ENCODE measurements at places on chromosomes 2 and 18. TPM values are rescaled to one million over a fixed set of nuclear protein-coding genes. Genes with fewer than 3 reads are reported as not detected.

Gene LANCL1
- 48.6 TPM for total RNA-seq

Gene TUBA4B
- not detected for total RNA-seq

Gene G6PC2
- not detected for total RNA-seq

Gene SPTBN1
- total RNA-seq, result 173 TPM

- no peak for DNase-seq
These were observed 199.3 kb upstream of the EPAS1 start for GRCh38 chr2:46097714-46098480.

DNA sequence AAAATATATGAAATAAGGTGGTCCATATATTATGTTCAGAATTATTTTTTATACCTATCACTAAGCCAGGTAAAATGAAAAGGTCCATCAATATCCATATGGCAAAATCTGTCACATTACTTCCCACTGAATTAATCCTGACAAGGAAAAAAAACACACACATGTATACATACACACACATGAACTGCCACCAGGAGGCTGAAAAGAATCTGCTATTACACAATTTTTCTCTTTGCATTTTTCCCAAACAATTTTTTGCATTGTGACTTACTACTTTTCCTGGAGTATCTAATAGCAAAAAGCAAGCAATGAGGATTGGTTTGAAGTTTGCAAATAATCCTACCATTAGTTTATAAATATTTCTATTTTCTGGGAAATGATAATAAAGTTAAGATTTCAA lies 128.2 kb upstream of the CD226 start:
- no peak for DNase-seq

- DNase-seq, result no peak
These were observed 113.7 kb upstream of the CREB1 start for GRCh38 chr2:207416111-207416510.

GRCh38 chr18:45684341-45685115 lies 39.5 kb upstream of the SLC14A1 start:
- DNase-seq, result no peak

DNA sequence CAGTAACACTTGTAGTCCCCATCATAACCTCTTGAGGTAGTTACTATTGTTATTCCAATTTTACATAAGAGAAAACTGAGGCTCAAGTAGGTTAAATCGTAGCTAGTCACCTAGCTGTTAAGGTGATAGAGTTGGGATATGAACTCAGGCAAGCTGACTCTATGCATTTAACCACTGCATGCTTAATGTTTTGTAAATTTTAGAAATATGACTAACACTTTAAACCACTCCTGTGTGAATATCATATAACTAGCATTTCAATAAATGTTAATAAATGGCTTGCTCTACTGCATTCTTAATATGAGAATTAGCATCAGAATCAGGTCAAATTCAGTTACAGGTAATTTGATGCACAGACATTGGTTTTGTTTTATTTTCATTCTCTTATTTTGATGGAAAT lies 35.6 kb upstream of the CREB1 start:
- DNase-seq, result no peak

DNA sequence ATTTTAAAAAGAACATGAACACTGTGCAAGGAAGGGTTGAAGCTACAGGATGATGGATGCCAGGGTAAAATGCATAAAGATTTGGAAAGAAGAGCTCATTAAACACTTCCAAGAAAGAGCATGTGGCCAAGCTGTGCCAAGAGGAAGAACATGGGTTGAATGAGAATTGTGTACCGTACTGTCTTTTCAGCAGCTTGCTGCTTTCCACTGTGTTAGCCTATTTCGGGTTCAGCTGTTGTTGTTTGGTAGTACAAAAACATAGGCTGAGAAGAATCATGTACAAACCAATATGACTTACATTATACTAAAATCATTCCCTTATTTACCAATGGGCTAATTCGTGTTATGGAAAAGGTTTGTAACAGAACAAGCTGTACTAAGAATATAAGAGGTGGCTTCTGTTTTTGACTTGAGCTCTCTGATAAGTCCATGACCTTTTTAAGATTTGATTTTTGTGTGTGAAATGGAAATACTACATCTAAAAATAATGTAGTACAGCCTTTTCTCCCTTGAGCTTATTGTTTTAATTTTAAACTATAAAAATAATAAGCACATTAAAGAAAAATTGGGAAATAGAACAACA lies 188.3 kb upstream of the STON1 start:
- DNase-seq, result no peak

DNA sequence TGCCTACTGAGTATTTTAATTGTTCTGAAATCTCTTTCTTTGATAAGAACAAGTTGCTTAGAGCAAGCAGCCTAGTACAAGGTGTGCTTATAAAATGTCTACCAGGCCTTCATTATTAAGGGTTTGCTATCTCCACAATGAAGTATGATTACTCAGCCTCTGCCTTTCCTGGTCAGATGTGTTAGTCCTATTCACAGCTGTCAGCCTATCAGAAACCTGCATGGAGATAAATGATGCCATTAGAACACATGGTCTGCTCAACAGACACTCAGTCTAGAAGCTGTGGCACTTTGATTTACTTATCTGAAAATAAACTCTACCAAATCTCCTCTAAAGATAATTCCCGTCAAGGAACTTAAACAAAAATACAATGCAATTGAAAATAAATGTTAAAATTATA lies 448.7 kb downstream of the ERBB4 start:
- no peak for DNase-seq

DNA sequence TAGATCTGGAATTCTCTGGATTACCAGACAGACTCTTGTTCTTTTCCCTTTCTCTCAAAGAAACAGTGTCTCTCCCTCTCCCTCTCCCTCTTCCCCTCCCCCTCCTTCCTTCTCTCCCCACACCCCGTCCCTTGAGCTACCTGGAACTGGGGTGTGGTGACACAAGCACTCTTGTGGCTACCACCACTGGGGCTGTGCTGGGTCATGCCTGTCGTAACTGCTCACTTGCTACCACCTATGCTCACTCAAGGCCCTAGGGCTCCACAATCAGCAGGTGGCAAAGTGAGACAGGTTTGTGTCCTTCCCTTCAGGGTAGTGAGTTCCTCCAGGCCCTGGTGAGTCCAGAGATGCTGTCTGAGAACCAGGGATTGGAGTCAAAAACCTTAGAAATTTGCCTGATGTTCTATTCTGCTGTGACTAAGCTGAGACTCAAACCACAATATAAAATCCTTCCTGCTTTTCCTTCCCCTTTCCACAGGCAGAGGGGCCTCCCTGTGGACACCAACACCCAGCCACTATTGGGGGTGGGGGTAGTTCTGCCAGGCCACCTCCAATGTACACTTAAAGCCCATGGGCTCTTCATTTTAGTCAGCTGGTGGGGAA lies 70.8 kb downstream of the OXER1 start:
- DNase-seq, result no peak

GRCh38 chr2:200039724-200040650 lies 84.6 kb downstream of the MAIP1 start:
- no peak for DNase-seq

DNA sequence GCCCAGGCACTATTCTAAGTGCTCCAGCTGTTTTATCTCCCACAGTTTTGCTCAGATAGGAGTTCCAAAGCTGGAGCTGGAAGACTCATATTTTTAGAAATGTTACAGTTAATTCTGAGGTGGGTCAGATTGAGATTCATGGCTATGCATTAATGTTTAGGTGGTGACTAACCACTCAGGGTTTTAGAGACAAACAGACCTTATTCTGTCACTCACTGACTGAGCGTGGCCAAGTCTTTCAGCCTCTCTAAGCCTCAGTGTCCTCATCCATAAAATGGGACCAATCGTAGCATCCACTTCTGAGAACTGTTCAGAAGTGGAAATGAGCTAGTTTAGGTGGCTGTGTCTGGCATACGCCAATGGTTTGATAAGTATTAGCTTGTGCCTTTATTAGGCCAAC lies 4.3 kb upstream of the CASP8 start:
- DNase-seq, result no peak

DNA sequence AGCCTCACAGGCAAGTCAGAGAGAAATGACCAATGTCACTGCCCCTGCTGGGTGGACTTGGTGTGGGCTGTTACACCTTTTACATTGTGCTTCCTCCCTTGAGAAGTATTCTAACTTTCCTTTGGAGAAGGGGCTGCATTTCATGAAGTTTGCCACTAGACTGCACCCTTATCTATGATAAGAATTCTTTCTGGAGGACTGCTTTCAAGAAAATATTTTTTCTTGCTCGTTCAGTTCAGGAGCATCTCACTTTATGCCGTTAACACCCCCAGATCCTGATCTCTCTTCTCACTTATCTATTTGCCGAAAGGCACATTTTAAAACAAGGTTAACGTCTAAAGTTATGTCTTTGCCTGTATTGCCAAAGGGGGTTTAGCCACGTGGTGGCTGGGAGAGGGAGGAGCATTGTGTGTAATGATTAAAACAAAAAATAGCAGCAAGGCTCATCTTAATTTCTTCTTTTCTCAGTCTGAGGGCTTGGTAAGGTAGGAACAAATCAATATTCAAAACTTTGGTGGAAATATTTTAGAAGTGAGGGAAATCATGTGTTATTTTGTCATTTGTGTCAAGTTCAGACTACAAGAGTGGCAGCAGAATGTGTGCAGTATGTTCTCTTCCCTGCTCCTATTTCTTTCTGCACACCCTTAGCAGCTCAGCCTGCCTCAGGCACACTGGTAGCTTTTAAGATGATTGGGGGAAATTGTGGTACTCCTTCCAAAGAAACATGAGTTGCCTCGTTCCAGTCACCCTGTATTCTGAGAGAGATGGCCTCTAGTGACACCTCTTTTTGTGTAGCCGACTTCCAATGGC lies 1.6 kb upstream of the IGFBP5 start:
- no peak for DNase-seq

DNA sequence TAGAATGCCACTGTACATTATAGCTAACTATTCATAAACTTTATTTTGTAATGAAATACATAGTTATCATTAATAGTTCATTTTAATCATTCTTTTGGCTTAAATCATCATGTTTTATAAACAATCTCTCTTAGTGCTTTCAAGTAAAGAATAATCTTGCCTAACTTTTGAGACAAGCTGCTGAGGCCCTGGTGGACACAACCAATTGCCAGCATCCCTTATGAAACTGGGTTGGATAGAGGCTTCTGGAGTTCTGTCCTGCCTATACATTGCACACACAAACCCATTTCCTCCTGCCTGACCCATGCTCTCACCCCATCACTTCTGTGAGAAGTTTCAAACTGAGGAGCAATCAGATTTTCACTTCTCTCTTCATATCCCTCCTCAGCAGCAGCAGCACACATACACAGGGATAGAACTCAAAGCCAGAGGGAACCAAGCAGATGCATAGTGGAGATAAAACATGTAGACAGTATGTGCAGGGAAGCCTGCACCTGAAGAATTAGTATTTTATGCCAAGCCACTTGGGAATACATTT lies 450.0 kb upstream of the SLC14A2 start:
- DNase-seq, result no peak

- DNase-seq, result no peak
These were observed 117.0 kb downstream of the RBMS1 start for GRCh38 chr2:160376576-160376975.

GRCh38 chr18:6236258-6236657 lies 178.5 kb downstream of the L3MBTL4 start:
- DNase-seq, result no peak

DNA sequence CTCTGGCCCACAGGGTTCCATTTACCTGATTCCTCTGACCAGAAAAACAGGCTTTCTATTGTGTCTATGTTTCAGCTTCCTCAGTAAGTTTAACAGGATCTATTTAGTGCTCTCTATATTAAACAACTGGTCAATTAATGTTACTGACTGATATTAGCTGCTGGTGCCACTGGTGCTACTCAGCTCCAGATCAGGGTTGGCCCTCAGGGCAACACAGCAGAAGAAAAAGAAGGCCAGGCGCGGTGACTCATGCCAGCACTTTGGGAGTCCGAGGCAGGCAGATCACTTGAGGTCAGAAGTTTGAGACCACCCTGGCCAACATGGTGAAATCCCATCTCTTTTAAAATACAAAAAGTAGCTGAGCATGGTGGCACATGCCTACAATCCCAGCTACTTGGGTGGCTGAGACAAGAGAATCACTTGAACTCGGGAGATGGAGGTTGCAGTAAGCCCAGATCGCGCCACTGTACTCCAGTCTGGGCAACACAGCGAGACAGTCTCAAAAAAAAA lies 56.3 kb upstream of the CHAC2 start:
- DNase-seq, result no peak

DNA sequence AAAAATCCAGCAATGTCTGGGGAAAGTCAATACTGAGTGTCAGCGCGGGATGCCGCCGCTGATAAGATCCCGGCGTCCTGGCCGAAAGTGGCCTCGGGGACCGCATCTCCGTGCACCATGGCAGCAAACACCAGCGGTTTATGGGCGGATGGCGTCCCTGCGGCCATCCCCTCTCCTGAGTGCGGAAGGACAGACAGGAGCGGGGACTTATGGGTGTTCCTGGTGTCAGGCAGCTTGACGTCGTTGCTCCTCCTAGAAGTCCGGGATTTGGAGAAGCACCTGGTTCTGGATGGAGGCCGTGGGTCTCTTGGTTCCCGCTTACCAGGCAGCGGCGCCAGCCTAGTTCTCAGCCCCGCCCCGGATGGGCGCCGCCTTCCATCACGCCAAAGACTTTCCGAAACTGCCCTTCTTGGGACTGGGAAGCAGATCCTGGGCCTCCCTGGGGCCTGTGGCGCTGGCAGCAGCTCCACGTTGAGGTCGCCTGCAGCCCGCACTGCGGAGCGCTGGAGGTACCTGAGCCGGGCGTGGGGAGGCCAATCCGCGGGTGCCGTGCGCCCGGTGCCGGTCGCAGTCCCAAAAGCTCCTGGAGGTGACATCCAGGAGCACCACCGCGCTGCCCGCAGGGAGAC lies 119.1 kb downstream of the CCDC74A start:
- no peak for DNase-seq

- DNase-seq, result no peak
These were observed 558.8 kb upstream of the ZNF804A start for GRCh38 chr2:184039493-184039892.

DNA sequence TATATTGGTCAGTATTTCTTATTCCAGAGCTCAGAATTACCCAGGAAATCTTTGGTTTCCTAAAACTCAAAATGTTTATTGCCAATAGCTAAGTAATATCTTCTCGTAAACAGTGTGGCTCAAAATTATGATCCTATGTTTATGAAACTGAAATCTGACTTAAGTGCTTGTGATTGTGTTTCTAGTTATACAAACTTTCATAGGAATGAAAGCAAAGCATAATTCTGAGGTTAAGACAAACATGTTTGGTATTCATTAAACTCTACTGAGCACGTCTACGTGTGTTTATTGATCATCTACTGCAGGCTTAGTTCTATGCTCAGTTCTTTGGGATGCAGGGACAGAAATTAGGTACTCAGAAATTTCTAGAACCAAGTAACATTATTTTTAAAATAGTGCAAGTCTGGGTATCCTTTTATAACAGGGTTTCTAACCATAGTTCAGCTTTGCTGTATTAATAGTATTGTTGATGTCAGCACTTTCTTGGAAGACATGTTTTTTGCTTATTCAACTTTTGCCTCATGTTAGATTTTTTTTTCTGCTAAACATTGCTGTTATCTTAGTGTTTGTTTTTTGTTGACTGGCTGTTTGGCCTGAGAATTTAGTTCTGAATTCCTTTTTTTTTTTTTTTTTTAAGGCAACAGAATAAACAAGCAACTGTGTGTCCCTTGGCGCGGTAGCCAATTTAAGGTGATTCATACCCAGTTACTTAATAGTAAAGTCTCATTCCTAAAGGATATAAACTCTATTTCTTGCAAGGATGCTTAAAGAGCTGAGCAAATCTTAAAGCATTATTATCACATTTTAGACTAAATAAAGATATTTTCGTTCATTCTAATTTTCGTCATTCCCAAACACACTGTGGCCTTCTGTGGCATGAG lies 31.3 kb downstream of the PTPRM start:
- no peak for DNase-seq
